ENCODE measurements at places on chromosomes 2 and 18. TPM values are rescaled to one million over a fixed set of nuclear protein-coding genes. Genes with fewer than 3 reads are reported as not detected.

The TMEFF2 gene
- total RNA-seq: not detected

- no peak for DNase-seq
Observed at GRCh38 chr18:32770666-32771168, 2.1 kb downstream of the KLHL14 start.

The ZNF513 gene
- 9.2 TPM for total RNA-seq

DNA sequence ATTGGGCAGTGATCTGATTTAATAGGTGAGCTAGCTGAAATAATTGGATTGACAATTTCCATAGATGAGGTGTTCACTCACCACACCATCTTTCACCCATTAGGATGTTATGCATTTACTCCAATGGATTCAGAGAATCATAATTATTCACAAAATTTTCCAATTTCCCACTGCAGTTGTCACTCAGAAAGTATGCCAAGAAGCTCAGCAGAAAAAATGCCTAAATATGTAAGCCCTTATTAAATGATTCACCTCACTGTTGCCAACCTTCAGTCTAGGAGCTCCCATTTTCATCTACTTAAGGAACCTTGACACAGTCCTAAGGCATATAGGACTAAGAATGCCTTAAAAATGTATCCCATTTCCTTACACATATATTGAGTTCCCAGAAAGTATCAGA lies 94.3 kb downstream of the MBD2 start:
- DNase-seq: no peak

GRCh38 chr2:240913810-240914644 lies 7.9 kb downstream of the CROCC2 start:
- peak; percentile 44 for DNase-seq

- DNase-seq: no peak
Observed at GRCh38 chr18:78768221-78768620, 211.4 kb upstream of the SALL3 start.

DNA sequence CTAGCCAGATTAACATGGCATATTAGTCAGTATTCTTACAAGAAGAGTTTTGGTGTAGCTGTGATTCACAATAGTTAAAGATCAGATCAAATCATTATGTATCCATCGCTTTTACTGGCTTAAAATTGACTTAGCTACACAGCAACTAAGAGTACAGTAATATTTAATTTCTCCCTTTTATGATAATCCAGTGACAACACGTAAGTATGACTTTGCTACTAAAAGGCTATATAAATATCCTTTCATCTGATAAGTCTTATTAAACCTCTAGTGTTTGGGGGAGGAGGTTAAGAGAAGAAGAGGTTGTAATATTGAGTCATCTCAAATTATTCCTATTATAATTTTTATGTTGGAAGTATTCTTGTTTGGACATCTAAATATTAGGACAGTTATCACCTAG lies 51.0 kb downstream of the KCNG3 start:
- no peak for DNase-seq

The CRYBA2 gene
- not detected for total RNA-seq

DNA sequence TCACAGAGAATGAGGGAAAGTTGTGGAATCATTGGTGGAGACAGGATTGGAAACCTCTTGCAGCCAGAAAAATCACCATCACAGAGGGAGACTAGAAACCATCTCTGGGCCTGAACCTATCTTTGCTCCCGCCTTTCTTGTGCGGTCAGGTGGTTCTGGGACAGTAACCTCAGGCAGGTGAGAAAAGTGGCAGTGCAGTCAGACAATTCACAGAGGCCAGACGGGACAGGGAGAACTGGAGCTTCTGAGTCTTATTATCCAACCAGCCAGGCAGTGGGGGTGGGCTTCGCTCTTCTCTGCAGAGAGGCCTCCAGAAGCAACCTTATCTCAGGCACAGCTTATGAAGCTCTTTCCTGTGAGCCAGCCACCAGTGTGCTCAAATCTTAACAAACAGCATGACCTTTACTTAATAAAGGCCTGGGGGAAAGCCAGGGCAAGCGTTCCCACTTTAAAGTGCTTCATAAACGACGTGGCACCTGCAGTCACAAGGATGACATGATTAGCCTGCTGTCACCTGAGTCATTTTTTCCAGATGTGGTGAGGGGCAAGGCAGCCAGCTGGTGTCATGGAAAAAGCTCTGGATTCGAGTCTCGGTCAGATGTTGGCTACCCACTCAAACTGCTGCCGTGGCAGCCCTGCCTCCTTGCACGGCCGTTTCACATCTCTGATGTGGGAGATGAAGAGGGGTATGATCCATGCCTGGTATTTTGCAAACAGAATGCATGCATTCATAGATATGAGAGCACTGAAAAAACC lies 109.7 kb downstream of the B3GNT2 start:
- DNase-seq: peak; percentile 15

- DNase-seq: no peak
Observed at GRCh38 chr2:76793647-76794334, 728.4 kb downstream of the LRRTM4 start.

The CCL20 gene
- 3.5 TPM for total RNA-seq

- no peak for DNase-seq
Observed at GRCh38 chr2:220473611-220474010, 846.2 kb downstream of the SLC4A3 start.

GRCh38 chr2:145806546-145806945 lies 1286.6 kb upstream of the ZEB2 start:
- no peak for DNase-seq

- no peak for DNase-seq
Observed at GRCh38 chr2:165952741-165953211, 800 bp downstream of the TTC21B start.

- no peak for DNase-seq
Observed at GRCh38 chr2:202193305-202193704, 45.1 kb downstream of the SUMO1 start.

DNA sequence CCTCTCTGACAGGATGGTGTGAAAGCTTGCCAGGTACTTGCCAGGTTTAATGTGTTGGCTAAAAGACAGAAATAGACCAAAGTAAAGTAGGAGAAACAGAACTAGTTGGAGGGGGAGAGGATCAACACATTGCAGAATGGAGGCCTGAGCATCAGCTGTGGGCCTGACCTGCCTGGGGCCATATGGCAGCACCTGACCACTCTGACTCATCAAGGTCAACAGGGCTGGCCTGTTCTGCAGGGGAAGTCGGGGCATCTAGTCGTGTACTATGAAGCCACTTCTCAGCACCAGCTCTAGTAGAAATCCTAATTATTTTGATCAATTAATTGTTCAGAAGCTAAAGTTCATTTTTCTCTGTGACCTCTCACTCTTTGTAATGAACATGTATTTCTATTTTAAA lies 35.8 kb upstream of the NOSTRIN start:
- no peak for DNase-seq

The NEU4 gene
- total RNA-seq: not detected

The IL36RN gene
- total RNA-seq: not detected

The MARCHF4 gene
- total RNA-seq: not detected

- no peak for DNase-seq
Observed at GRCh38 chr18:74012954-74013630, 134.5 kb downstream of the FBXO15 start.

The TEKT4 gene
- not detected for total RNA-seq

The ZSWIM2 gene
- total RNA-seq: not detected

DNA sequence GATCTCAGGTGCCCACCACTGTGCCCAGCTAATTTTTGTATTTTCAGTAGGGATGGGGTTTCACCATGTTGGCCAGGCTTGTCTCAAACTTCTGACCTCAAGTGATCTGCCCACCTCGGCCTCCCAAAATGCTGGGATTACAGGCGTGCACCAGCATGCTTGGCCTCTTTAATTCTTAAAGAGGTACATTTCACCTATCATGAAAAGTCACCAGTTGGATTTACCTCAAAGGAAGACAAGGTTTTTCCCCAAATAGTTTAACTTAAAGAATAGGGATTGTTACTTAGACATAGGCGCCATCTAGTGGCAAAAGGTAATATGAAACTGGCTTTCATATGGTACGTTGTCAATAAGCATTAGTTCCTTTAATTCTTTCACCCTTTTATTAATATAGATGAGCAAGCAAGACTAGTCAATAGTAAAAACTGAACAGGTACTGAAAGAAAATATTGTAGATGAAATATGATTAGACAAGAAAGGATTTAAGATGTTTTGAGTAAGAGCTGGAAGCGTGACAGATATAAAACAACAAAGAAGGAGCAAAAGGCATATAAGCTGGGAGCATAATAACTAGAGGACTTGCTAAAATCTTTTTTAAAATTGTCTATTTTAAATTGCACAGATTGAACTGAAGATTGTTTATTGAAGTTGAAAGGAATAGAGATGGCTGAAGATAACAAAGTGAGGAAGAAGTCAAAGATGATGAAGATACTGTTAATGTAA lies 35.0 kb upstream of the PSMD14 start:
- peak; percentile 52 for DNase-seq

DNA sequence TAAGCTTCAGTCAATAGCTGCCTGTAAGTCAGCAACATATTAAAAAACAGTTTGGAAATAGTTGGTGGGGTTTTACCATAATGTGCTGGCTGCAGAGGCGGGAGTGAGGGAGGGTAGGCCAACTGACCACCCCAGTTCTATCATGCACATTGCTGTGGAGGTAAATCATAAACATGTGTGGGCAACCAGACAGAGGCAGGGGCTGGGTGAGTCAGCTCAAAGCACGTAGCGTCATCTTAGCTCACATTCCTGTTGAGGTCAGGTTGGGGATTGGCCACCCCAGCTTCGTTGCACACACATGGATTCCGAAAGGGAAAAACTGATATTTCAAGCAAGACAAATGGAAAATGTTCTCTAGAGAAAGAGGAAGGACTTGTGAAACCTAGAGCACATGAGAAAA lies 19.5 kb downstream of the GPR45 start:
- DNase-seq: no peak

DNA sequence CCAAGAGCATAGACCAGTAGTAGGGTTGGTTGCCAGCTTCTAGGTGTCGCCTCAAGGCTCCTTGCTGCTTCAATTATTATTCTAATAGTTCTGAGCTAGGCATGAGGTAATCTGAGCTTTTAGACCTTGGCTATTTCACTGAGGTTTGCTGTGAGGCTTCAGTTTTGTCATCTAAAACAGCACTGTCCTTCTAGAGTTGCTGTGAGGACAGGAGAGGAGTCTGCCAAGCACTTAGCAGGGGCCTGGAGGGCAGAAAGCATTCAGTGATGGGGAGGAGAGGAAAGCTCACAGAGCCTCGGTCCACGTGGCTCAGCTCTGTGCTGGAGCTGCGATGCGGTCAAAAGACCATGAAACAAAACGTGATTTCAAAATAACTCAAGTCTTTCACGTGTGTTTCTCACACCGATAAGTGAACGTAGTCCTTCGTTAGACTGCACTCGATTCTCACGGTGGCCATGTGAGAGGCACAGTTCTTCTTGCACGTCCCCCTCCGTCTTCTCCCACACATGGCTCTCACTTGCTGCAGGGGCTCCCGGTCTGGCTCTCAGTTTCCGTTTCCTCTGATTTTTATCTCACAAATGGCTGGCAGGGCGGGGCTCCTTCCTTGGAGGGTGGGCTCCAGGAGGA lies 113.7 kb downstream of the B3GNT2 start:
- peak; percentile 58 for DNase-seq

- DNase-seq: no peak
Observed at GRCh38 chr2:27088634-27089033, 2.1 kb downstream of the KHK start.

DNA sequence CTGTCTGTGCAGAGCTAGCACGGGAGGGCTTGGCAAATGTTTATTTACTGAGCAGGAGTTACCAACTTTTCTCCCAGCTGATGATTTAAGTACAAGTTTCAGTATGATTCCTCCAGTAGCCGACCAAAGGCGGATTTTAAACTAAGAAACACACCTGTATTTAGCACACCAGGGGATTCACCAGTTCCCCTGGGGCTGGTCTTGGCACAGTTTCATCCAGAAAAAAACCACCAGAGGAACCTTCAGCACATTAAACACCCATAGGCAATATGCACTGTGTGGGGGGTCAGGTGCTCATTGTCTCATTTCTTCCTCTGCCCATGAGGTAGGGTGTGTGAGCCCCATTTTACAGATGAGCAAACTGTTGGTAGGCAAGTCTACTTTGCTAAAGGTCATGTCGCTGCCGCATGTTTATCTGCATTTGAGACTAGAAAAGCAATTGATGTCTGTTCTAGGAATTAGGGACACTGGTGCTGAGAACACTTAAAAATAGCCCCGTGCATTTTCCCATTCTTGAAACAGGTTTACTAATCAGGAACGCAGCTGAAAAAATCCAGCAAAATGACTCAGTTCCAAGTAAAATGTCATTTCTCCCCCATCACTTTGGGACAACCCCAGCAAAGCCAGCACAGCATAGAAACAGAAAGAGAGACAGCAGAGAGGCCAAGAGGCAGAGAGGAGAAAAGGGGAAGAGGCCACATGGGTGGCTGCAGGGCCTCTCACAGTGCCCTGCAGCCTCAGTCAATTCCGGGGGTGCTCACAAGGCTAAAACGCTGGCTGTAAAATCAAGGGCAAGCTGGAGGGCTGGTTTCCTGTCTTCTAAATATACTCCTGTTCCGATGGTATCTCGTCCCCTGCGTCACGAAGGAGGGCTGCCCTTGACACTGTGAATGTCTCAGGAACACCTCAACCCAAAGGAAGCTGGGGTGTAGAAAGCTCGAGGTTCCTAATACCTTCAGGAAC lies 166.8 kb upstream of the ID2 start:
- peak; percentile 81 for DNase-seq

DNA sequence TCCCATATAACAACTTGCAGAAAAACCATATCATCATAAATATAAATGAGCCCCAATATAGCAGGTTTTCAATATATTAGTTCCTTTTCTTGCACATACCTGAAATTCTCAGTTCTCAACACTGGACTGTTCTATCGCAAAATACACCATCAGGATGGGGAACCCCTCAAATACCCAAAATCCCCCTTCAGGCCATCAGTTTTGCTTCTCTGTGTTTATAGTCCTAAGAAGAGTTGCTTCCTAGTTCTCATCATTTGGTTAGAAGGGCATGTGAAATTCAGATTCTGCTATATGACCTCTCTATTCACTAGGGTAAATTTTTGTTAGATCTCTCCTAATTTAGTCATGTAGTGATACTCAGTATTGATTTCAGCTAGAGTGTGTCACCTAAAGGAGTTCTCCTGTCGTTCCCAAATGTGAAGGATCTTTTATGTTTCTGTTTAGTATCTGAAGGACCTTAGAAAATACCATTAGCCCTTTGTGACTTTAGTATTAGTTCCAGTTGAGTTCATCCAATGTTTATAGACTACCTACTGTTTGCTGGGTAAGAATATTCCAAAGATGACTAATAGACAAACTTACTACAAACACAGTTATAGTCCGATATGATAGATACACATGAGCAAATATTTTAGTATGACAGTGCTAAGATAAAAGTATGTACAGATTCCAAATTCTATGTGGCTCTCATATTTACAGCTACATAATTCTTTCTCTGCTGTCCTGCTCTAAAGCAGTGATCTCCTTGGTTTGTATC lies 115.8 kb downstream of the TTC27 start:
- no peak for DNase-seq

The ABHD1 gene
- 0.33 TPM for total RNA-seq

The HOXD13 gene
- not detected for total RNA-seq

GRCh38 chr2:110816404-110817365 lies 84.3 kb downstream of the ACOXL start:
- no peak for DNase-seq

Data from CD8-positive, alpha-beta memory T cell (primary cell).